ENCODE measurements at places on chromosomes 3 and 15. TPM values are rescaled to one million over a fixed set of nuclear protein-coding genes. Genes with fewer than 3 reads are reported as not detected.
A peak's percentile ranks its signal among the peaks of the same experiment; 100 is the strongest.

GRCh38 chr3:167821248-167821805, 85.8 kb downstream of the SERPINI1 start:
- DNase-seq: no peak

- no peak for DNase-seq
Observed at GRCh38 chr3:62718011-62718410, 157.2 kb downstream of the CADPS start.

DNA sequence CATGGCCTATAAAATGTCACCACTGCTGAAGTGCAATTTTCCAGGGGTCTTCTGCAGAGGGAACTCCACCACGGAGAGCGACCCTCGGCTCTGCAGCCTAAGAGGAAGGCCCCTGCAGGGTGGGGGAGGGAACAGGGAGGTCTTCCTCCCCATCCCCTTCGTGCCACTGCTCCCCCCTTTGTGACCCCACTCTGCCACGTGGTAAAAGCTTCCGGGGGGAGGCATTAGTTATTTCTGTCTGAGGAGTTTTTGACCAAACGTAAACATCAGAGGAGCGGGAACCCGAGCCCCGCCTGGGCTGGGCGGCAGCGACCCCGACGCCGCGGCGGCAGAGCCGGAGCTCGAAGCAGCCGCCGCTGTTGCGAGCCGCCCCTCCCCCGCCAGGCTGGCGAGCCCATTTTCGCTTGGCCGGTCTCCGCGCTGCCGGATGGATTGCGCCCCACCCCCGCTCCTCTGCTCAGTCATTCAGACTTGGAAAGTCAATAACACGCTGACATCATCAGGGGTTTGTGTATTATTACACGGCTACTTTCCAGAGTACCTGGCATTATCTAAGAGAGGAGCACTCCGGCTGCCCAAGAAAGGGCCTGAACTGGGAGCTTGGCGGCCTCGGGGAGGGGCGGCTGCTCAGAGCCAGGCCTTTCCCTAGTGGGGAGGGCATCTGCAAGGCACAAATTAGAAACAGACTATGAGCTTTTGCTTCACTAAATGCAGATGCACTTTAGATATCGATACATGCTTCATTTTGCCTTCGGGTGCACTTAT, 162.5 kb upstream of the TBL1XR1 start:
- peak; percentile 98 for DNase-seq

DNA sequence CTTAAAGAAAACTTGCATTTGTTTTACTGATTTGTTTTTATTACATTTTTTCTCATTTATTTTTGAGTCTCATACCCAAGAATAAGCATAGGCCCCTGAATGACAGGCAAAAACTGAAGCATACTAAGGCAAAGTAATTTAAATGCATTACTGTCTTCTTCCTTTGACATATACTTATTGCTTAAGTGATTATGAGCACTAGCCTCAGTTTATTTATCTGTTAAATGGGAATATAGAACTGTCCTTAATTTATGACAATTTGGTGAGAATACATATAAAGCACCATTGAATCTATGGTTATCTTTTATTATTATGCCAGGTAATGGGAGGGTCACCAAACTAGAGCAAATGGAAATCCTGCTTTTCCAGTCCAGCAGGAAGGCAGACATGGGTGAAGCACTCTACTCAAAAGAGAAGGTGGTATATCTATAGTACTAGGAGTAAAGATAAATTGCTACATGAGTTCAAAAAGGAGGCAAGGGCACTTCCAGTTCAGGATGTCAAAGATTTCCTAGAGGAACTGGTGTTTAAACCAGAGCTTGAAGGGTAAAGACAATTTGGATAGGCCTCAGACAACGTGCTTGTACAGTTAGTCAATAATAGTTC, 435.0 kb downstream of the FOXP1 start:
- DNase-seq: no peak

GRCh38 chr15:92655178-92655995, at the start of gene FAM174B:
Gene FAM174B (minus strand): TSS chr15:92655775.
- peak; percentile 72 for DNase-seq

- DNase-seq: no peak
Observed at GRCh38 chr15:90914305-90915080, 11.4 kb downstream of the MAN2A2 start.

- DNase-seq: no peak
Observed at GRCh38 chr3:168001244-168001643, 94.5 kb downstream of the GOLIM4 start.

DNA sequence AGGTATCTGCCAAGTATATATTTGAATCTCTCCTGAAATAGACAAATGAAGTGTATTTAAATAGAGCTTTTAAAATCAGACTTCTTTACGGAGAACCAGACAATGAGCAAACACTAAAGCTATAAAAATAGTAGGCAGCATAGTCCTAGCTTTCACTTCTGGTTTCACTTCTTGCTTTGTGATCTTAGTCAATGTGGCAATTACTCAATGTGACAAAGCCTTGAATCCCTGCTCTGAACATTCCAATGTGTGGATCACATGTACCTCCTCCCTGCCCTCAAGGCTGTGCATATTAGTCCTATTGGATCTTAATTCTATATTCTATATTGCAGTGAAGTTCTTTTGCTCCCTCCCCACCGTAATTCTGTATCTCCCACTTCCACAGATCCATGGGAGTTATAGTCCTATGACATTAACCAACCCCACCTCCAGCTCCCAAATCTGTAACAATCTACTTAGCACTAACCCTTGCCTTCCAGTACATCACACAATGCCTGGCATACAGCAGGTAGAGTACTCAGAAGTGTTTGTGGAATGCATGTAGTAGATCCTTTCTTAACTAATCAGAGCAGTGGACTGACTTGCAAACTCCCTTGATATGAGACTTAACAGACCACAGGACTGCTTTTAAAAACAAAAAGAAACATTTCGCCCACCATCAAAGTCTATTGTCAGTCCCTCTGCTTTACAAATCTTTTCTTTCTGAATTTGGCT, 24.3 kb upstream of the CP start:
- DNase-seq: peak; percentile 25

CYP1A2 gene
- not detected for total RNA-seq

CD96 gene
- not detected for total RNA-seq
